ENCODE measurements at places on chromosomes 5 and 9. TPM values are rescaled to one million over a fixed set of nuclear protein-coding genes. Genes with fewer than 3 reads are reported as not detected.

- DNase-seq = peak; percentile 55
These were observed 175.8 kb upstream of the FSTL4 start for GRCh38 chr5:133788121-133788520.

DNA sequence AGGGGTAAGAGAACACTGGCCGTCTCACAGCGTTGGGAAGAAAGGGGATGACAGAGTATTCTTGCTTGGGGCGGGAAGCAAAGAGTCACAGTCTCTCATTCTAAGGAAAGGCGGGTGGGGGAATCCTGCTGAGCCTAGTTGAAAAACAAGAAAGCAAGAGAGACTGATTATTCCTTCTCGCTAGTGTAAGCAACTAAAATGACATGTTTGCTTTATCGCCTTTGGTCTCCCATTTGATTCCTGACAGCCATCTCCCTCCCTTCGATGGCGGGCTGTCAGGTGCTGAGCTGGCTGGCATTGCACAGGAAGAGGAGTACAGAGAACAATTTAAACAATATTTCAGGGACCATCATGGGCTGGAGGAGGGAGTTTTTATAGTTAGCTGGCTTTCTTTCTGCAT, 331.3 kb downstream of the ASTN2 start:
- DNase-seq = no peak

GRCh38 chr5:172005708-172006320, 624 bp downstream of the FBXW11 start:
- peak; percentile 76 for DNase-seq

- no peak for DNase-seq
These were observed 351.1 kb upstream of the DAB2 start for GRCh38 chr5:39775797-39776365.

DNA sequence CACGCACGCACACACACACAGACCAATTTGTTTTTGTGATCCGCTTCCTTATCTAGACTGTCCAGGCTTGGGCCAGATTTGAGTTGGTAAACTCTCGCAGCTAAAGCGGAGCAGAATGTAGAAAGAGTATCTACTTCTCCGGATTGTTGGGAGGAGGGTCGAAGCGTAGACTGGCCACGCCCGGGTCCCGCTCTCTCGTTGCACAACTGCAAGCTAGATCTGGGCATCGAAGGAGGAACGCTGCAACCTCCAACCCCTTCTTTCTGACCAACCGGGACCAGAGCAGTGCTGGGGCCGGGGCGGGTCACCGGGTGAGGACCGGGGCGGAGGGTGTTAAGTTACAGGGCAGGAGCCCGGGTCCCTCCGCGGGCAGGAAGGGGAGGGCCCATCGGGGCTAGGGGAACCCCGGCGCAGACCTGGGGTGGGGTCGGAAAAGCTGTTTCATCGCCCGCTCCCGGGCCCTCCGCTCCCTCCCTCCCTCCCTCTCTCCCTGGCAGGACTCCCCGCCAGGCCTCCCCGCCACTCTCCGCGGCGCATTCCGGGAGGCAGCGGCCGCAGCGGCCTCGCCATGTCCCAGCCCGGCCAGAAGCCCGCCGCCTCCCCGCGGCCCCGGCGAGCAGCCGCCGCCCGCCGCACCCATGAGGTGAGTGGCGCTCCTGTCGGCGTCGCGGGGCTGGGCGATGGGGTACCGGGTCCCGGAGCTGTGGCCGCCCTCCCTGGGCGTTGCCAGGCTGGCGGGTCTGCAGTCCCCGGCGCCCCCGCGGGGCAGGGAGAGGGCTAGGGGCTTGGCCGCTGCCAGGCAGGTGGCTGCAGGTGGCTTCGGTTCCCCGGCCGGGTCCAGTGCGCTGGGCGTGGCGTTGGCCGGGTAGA, at the start of gene CAST:
TSS of gene CAST (plus strand) at position 522 of the 870 bp plus-strand sequence. CDS start at position 569, 47 bp downstream.
- DNase-seq = peak; percentile 95

DNA sequence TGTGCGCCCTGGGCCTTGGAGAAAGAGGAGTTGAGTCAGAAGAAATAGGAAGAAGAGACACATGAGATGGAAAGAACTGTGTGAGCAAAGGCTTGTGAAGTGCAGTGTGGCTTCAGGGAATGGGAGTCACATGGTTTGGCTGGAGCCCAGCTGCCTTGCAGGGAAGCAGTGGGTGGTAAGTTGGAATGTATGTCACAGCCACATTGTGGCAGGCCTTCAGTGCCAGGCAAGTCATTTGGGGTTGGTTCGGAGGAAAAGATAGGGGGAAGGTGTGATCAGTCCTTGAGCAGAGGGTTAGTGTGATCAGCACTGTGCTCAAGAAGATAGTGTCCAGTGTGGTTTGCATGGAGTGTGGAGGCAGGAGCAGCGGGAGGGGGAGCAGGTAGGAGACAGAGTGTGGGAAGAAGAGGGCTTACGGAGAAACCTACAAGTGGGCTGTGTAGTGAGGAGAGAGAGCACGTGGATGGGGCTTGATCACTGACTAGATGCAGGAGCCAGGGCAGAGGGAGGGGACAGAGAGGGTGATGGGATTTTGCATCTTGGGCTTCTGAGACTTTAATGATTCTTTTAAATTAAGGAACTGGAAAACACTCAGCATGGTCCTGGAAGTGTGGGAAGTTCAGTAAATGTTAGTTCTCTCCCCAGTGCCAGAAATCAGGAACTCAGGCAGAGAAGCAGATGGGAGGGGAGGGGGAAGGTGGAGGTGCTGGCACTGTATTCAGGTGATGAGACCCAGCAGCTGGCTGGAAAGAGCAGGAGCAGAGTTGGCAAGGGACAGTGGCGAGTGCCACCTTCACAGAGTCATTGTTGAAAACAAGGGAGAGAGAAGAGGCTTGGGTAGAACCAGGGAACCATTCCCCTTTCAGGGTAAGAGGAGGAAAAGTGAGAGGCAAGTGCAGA, 46.6 kb downstream of the ARHGAP26 start:
- no peak for DNase-seq

DNA sequence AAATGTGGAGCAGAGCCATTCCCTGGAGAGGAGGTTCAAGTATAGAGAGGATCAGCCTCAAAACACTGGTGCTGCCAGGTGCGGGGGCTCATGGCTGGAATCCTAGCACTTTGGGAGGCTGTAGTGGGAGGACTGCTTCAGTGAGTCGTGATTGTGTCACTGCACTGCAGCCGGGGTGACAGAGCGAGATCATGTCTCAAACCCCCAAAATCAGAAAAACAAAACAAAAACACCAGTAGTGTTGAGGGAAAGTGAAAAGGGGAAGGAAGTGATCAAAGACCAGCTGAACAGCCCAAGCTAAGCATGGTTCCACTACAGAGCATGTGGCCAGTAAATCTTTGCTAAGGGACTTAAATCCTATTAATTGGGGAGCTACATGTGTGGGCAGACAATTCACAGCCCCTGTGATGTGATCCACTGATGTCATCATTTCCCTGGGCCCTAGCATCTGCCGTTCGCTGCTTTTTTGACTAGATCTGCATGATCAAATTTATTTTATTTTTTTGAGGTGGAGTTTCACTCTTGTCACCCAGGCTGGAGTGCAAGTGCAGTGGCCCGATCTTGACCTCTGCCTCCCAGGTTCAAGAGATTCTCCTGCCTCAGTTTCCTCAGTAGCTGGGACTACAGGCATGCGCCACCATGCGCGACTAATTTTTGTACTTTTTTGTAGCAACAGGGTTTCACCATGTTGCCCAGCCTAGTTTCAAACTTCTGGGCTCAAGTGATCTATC, 2.7 kb upstream of the PCBD2 start:
- DNase-seq = no peak

- DNase-seq = peak; percentile 99
These were observed at the start of gene SLC26A2 for GRCh38 chr5:149960272-149961185. Gene SLC26A2 (plus strand): TSS chr5:149960758. CDS start chr5:149977653, 16,895 bp downstream.

GRCh38 chr5:167720259-167720658, 571.2 kb upstream of the WWC1 start:
- DNase-seq = no peak

- DNase-seq = peak; percentile 14
These were observed 152.2 kb upstream of the OTULINL start for GRCh38 chr5:14429101-14430050.

DNA sequence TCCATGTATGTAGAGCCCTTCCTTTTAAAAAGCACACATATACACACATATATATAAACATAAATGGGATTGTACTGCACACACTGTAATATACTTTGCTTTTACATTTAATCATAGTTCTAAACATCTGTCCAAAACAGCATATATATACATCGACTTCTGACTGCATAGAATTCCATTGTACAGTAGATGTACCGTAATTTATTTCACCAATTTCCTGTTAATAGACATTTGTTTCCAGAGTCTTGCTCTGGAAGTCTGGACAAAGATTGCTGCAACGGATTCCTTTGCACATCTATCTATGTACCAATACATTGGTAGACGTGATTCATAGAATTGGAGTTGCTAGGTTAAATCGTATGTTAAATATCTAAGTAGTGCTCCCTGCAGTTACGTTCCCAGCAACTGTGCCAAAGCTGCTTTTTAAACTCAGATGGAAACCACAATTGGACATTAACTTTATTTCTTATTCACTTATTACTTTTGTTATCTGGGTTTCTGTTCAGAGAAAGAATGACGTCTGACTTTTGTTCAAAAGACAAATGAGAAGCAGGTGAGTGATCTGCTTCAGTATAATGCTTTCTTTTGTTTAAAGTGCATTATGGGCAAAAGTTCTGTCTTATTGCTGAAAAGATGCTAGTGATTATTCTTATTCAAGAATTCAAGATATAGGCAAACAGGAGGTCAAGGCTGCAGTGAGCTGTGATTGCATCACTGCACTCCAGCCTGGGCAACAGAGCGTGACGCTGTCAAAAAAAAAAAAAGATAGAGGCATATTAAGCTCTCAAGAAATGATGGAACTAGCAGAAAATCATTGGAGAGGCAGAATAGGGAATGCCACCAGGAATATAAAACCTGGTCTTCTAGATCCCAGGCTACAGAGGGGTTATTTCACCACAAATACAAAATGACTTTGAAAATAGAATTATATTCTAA, 138.2 kb downstream of the FGF1 start:
- DNase-seq = no peak

GRCh38 chr9:109118808-109119438, 824 bp downstream of the TMEM245 start:
- peak; percentile 83 for DNase-seq

- DNase-seq = no peak
These were observed 15.4 kb upstream of the SUSD3 start for GRCh38 chr9:93043122-93043521.

GRCh38 chr9:115985657-115986056, 167.9 kb upstream of the PAPPA start:
- DNase-seq = no peak

DNA sequence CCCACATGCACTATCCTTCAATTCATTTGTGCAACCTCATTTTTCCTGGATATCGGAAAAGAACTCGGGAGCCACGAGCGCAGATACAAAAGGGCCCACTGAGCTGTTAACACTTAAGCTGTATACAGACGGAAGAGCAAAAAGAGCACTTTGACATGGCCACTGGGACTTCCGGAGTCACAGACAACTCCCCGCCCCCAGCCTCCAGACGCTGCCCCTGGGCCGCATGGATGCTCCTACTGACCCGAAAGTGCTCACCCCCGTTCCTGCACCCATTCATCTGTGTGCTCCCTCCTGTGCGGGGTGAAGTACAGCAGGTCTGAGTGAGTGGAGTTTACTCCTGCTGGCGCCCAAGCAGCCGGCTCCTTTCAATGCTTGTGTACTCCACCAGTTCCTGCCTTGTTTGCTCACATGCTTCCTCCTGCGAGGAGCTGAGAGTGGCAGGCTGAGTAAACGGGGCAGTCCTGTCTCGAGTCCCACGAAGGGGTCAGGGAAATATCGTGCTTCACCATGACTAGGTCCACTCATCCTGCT, 901.0 kb upstream of the CTNND2 start:
- DNase-seq = peak; percentile 48

GRCh38 chr9:102779356-102779755, 215.8 kb upstream of the CYLC2 start:
- DNase-seq = no peak

DNA sequence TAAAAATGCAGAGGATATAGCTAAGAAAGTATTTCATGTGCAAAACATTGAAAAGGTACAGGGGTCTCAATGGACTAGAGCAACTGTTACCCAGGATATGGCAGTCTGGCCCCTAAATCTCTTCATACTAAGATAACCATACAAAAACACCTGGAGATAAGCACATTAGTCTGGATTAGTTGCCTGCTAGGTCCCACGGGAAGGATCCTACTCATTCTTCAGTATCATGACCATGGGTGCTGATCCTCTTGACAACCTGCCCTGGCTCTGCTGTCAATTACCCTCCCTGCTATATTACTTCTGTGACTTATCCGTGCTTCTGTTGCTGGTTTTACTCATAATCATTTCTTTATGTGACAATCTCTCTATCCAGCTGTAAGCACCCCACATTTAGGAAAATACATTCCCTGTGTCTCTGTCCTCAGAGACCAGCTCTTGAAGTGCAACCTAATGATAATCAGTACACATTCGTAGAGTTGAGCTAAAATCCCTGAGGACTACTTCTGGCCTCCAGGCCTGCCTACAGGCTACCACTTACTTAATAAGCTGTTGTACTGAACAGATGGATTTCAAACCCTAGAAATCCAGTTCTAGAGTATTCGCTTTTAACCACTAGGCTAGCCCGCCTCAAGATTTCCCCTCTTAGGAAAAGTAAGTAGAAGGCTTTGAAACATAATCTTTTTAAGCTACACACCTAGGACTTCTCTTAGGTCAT, 190.5 kb upstream of the OR13F1 start:
- no peak for DNase-seq

GRCh38 chr9:134863306-134863902, 17.2 kb upstream of the FCN2 start:
- DNase-seq = peak; percentile 35

DNA sequence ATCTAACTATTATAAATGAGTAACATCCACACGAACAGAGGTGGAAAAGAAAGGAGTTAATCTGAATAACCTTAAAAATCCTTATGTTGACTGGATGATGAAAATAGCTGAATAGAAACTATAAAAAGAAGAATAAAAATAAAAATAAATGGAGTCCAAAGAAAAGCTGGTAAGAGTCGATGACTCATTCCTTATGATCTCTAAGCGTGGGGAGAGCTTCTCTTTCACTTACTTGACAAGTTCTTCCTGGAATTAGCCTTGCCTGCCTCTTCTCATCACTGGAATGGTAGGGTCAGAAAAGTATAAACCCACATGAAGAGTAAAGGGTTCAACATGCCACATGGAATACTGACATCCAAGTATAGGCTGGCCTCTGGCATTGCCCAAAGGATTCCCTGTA, 477.0 kb upstream of the RGMB start:
- DNase-seq = no peak

CIZ1 gene
- total RNA-seq = 110 TPM

GTF2H2 gene
- total RNA-seq = 46.2 TPM

POU5F2 gene
- 0.43 TPM for total RNA-seq

CARD9 gene
- total RNA-seq = 0.38 TPM

MTREX gene
- total RNA-seq = 91.0 TPM

TMEM174 gene
- not detected for total RNA-seq

OR2K2 gene
- total RNA-seq = not detected

SLC6A19 gene
- 0.16 TPM for total RNA-seq

MZB1 gene
- 0.94 TPM for total RNA-seq

SOWAHA gene
- total RNA-seq = not detected

TXNDC8 gene
- not detected for total RNA-seq
